ENCODE measurements at places on chromosomes 1 and 21. TPM values are rescaled to one million over a fixed set of nuclear protein-coding genes. Genes with fewer than 3 reads are reported as not detected.

Gene REN
- 0.59 TPM for total RNA-seq

DNA sequence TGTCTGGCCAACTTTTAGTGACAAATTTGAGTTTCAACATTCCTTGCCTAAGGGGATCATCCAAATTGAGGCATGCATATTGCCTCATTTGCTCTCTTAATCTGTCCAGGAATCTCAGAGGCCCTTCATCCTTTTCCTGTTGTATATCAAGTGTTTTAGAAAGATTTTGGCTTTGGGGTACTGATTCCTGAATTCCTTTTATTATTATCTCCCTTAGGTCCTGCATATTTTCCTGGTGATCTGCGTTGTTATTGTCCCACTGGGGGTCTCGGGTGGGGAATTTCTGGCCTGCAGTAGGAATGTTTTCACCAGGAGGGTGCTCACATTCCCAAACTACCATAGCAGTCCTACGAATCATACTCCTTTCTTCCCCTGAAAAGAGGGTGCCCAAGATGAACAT lies 4.4 kb upstream of the AADACL3 start:
- no peak for DNase-seq

- DNase-seq: peak; percentile 51
These were observed 31.6 kb upstream of the NFIA start for GRCh38 chr1:61050541-61051442.

- no peak for DNase-seq
These were observed 251.1 kb upstream of the IRF2BP2 start for GRCh38 chr1:234861024-234861620.

DNA sequence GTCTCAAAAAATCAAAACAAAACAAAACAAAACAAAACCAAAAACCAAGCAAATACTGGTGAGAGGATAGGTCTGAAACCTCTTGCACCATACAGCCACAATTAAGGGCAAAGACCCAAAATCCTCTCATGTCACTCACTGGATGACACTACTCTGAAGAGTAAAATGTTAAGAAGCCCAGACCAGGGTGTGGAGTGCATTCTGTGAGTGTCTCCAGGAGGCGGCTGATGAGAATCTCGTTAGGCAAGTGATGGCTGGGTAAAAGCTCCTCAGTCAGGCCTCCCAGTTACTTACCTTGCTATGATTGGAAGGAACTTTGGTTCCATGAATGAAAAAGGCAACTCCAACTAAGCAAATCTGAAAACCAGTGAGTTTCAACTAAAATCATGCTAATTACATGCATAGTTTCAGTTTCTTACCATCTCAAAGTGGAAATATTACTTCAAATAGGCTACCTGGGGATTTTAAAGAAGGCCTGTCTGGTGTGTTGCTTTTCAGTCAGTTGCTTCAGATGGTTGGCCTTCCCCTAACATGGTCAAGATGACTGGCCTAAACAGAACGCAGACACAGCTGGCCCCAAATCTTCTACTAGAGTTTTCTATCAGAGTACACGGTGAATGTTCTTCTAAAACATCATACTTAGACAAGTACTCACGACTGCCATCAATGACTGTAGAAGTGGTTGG lies 95.1 kb downstream of the KIAA0319L start:
- no peak for DNase-seq

All from left colon (tissue), 2 donors.